Activated naive CD8-positive, alpha-beta T cell treated with anti-CD3 and anti-CD28 coated beads, Interleukin-2, amount 10 ng/mL, durations not matched to agents 7 days and 5 days (primary cell): ENCODE measurements at places on chromosomes 3 and 15.

DNA sequence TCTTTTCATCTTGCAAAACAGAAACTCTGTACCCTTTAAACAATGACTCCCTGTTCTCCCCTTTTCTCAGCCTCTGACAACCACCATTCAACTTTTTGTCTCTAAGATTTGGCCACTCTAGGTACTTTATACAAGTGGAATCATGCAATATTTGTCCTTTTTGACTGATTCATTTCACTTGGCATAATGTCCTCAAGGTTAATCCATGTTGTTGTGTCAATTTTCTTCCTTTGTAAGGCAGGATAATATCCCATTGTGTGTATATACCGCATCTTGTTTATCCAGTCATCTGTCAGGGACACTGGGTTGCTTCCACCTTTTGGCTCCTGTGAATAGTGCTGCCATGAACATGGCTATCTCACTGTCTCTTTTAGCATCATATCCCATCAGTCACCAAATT, 10.3 kb downstream of the USP13 start:
- DNase-seq: no peak

- DNase-seq: no peak
Observed at GRCh38 chr3:58281069-58281468, 25.0 kb upstream of the RPP14 start.

- no peak for DNase-seq
Observed at GRCh38 chr15:77327168-77327567, 92.7 kb downstream of the PEAK1 start.

DNA sequence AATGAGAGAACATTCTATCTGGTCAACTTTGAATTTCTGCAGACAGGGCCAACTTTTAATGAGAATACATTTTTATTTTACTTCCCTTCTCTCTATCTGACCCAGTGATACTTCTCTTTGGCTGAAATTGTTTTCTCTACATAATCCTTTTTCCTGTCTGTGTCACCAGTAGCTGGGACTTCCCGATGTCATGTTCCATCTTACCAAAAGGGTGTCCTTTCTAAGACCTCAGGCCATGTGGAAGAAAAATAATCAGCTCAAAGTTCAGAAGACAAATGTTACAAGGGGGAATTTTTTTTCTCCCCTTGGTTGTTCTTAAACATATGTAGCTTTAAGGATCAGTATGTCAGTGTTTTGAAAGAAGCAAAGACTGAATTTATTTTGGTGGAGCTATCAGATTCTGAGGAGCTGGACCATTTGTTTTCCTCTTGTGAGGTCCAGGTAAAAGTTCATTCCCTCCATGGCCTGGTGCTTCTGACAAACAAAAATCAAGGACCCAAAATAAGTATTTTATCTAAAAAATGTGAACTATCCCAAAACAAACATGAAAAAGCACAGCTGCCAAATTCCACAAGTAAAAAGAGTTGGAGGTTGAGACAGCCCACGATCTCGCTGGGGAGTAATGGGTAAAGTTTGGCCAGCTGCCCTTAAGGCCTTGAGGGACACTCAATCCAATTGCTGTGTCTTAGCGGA, 859.4 kb upstream of the NR2F2 start:
- no peak for DNase-seq

DNA sequence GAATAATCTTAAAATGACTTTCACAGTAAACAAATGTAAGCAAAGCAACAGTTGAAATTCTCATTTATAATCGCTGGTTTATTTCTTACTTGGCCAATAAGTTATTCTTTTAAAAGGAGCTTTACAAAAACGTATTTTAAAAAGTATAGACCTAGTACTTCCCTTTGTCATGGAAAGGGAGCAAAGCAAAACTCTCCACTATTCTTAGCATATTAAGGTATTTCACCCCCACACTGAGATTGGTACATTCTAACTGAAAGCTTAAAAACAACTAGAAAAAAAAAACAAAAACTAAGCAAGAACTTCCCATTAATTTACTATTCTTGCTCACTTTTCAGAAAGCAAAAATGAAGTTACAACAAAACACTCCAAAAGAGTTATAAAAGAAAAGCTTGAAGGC, 1.5 kb downstream of the ATG3 start:
- no peak for DNase-seq

DNA sequence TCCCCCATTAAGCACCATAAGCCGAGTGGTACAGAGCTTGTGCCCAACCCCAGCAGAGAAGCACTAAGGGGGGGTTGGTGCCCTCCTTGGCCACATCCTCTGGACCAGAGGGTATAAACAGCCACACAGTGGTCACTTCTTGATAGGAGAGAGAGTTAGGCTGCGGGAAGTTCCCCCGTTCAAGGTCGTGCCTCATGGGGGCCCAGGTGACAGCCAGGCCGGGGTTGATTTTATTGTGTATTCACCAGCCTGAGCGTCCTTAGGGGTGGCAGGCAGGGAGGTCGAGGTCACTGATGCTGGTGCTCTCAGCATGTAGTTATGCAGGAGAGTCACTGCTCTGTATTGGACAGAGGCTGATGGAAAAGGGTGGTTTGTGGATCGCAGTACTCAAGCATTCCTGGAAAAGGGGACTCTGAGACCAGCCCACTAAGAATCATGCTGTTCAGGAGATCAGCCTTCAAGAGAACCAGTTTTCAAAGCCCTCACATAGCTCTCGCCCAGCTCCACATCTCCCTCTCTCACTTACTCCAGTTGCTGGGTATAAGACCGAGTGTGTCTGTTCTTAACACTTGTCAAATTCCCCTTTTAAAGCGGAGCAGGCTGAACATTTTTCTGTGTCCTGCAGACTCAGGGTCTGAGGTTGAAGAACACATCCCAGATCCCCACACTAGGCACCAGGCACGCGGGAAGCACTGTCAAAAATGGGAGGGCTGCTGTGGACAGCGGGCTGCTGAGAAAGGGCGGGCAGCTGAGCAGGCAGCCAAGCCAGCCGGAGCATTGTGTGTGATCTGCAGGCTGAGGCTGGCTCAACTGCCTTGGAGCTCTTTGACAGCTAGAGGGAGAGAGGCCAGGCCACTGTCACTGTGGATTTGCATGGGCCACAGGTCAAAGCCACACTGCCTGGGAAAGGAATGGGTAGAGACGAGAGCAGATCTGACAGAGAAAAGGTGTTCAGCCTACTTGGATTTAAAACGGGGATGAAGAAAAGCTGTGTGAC, 279.3 kb upstream of the LRRFIP2 start:
- DNase-seq: no peak

- no peak for DNase-seq
Observed at GRCh38 chr15:100601617-100602063, 344 bp downstream of the LINS1 start.

DNA sequence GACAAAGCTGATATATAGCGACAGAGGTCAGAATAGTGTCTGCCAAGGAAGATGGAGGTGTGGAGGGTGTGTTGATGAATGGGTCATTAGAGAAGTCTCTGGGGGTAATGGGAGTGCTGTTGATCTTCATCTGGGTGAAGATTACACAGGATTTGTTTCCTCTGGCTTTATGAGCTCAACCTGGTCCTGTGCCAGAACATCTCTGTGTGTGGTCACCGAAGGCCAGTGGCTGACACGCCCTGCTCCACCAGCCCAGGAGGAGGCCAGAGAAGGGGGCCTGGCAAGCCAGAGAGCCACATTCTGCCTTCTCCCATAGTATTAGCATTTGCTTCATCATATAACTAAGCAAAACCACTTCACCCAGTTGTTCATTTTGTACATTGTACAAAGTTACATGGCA, 121.1 kb downstream of the ZNF621 start:
- no peak for DNase-seq

DNA sequence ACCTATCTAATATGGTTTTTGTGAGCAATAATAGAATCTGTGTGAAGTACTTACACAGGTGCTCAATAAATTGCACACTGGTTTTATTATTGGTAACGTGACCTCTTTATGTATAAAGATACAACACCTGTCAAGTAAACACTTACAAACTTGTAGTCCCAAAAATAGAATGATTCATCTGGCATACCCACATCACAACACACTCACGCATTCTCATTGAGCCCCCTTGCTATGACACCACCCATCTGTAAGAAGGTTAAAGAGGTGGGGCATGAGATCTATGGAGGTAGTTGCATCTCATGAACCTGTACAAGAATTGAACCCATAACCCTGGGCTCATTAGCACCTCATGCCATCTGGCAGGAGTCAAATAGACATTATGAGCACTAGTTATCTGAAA, 134.9 kb upstream of the THBS1 start:
- DNase-seq: no peak

GRCh38 chr3:32460031-32460749, 42.5 kb downstream of the CMTM6 start:
- DNase-seq: peak; percentile 77

GRCh38 chr3:180626844-180627243, 24.9 kb downstream of the TTC14 start:
- no peak for DNase-seq

DNA sequence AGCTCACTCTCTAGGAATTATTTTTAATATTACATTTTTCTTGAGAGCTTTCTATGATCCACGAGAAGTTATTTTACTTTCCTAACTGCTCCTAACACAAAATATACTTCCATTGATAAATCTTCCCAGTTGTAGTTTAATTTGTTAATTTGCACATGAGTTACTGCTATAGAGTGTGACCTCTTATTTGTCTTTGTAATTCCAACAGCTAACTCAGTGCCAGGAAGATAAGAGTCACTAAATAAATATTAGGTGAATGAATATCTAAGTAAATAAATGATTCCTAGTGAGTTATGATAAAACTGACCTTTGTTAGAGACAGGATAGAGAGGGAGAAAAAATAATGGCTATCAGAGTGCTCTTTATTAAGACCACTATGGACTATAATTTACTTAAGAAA, 319.9 kb downstream of the NAALADL2 start:
- DNase-seq: no peak

DNA sequence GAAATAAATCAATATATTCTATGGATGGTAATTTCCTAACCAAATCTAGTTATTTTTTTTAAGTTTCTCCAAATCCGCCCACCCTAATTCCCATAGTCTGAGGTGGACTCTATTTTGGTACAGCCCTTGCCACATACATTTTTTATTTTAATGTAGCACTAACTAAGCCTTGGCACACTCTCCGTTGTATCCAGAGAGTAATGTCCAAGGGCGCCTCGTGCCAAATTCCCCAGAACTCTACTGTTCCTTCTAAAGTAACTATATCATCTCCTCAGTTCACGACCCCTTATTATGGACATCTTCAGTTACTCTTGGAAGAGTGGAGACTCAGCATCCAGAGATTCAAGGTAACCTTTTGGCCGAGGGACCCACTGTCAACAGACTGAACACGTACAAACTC, 1.3 kb downstream of the VGLL3 start:
- DNase-seq: no peak

DNA sequence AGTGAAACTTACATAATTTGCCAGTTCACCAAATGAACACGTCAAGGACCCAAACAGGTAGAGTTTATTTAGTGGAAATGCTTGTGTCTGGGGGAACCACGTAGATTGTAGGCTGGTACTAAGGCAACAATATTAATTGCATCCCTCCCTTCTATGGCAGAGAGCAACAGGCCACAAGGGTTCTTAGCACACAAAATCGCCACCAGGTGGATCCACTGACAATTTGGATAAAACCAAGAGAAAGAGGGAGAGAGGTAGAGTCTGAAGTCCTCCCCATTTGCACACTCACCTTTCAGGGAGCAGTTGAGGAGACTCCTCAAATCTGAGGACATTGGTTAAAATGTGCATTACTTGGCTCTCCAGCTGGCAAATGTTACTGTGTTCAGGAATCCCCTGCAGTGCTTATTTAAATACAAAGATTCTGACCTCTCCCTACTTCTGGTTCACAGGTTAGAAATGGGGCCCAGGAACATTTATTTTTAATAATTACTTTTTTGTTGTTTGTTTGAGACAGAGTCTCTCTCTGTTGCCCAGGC, 181.0 kb upstream of the FEZF2 start:
- no peak for DNase-seq

GRCh38 chr3:42814914-42815507, 5.8 kb downstream of the ACKR2 start:
- no peak for DNase-seq

DNA sequence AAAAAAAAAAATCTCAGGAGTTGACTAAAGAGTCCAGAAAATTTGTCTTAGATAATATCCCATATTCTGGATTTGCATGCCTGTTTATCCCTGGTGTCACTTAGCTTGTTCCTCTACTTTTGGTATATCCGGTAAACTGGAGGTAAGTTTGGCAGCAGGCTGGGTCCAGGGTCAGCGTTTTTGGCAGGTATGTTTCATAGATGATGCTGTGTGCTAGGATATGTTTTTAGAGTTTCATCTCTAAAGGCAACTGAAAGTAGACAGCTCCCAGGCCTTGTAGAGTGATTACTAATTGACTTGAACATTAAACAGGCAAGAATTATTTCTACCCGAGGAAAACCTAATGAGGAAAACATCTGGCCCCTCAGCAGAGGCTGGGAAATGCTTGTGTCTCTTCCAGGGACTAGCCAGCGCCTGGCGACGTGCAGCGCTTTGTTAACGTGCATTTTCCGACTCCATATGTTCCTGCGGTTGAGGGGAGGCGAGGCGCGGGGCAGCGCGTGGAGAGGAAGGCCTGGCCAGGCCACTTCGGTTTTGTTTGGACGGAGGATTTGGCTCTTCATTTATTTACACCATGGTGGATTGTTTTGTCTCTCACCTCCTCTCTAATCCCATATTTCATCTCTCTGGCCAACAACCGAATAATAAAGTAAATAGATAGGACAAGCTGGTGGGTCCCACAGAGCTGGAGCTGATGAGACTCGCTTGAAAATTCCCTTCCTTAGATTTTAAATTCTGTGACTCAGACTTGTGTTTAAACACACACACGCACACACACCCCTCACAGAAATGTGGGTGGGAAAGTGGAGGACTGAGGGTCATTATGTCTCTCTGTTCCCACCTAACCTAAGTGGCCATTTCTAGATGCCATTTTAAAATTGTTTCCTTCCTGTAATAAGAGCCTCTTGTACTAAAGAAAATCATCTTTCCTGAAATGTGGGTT, 65.3 kb downstream of the ASB7 start:
- DNase-seq: no peak

- DNase-seq: no peak
Observed at GRCh38 chr15:74123131-74123429, 7.3 kb upstream of the ISLR2 start.

- no peak for DNase-seq
Observed at GRCh38 chr15:36947035-36947719, 153.2 kb downstream of the MEIS2 start.

GRCh38 chr3:103963599-103963998, 1403.1 kb upstream of the ALCAM start:
- DNase-seq: no peak

DNA sequence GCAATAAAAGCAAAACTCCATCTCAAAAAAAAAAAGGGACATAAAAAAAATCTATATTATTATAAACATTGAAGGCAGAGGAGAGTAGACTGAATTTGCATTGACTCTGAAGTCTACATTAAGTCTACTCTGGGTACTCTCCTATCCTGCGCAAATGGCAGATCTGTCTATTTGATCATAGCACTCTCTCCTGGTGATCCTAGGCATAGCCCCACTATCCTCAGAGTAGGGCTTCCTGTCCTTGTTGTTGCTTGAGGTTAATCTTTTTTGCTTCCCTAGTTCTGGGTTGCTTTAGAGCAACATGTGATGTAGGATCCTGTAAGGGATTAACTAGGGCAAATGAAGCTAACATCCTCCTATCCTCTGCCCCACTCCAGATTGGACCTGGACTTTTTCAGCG, 82.1 kb upstream of the LRRFIP2 start:
- no peak for DNase-seq
